ENCODE measurements at places on chromosomes 5 and 9.

- DNase-seq = no peak
Measured at GRCh38 chr5:122697191-122697590, 77.7 kb upstream of the SNX2 start.

- DNase-seq = no peak
Measured at GRCh38 chr5:142235870-142236672, 88.8 kb downstream of the SPRY4 start.

- no peak for DNase-seq
Measured at GRCh38 chr9:111484572-111484894, 350 bp upstream of the ECPAS start.

- DNase-seq = peak; percentile 67
Measured at GRCh38 chr9:133992780-133993634, 883 bp upstream of the VAV2 start.

- no peak for DNase-seq
Measured at GRCh38 chr9:97415146-97415545, 3.2 kb downstream of the TDRD7 start.

- no peak for DNase-seq
Measured at GRCh38 chr9:20253635-20254034, 368.7 kb downstream of the MLLT3 start.

GRCh38 chr9:89274838-89275237 is 36.2 kb upstream of the CKS2 start:
- no peak for DNase-seq

GRCh38 chr5:180067986-180068385 is 3.6 kb downstream of the RNF130 start:
- no peak for DNase-seq

DNA sequence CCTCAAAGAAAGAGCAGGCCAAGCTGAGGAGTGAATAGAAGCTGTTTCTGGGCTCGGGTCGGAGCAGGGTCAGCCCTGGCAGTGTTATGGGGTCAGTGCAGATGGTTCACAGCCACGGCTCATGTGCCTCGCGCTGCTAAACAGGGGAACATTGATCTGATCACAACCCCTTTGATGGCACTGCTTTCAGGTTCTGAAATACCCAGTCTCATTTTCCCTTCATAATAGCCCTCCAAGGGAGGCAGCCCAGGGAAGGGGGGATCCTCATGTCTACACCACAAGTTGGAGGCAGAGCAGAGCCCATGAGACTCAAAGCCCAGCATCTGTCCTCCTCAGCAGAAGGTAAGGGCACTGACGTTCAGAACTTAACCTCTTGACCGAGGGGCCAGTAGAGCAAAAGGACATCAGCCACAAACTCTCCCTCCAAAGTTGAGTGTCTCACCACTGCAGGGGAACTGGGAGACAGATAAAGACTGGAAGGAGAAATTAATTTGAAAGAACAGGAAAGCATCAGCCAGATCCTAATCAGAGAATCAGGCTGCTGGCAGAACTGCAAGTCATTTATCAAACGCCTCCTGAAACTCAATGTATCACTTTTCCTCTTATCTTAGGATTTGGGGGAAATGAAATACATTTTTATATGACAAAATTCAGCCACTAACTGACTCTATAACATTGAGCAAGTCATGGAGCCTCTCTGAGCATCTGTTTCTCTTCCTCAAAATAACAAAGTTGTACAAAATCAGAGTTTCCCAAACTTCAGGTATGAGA is 110.6 kb downstream of the SH3TC2 start:
- no peak for DNase-seq

DNA sequence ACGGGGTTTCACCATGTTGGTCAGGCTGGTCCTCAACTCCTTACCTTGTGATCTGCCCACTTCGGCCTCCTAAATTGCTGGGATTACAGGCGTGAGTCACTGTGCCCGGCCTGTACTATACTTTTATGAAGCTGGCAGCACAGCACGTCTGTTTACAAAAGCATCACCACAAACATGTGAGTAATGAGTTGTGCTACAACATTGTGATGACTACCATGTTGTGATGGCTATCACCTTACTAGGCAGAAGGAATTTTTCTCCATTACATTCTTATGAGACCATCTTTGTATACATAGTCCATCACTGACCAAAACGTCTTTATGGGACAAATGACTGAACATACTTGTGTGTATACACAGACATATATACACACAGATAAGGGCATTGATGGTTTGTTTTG is 1019.0 kb downstream of the CDH18 start:
- DNase-seq = no peak

DNA sequence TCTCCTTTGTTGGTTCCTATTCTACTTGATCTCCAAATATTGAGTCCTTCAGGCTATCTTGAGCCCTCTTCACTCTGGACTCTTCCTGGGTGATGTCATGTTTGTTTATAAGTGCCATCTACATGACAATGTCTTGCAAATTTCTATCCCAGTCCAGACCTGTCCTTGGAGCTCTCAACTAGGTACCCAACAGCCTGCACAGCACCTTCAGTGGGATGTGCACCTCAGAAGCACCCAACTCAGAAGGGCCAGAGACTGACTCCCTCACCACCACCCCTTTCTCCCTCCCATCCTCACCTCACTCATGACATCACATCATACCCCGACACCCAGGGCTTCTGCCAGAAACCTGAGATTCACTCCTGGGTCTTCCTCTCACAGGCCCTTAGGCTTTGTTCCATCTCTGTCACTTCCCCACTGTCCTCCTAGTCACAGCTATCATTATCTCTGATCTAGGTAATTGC is 14.4 kb downstream of the TXN start:
- no peak for DNase-seq

GRCh38 chr9:33467526-33467925 is 6.2 kb downstream of the NOL6 start:
- DNase-seq = no peak

GRCh38 chr9:69412741-69413150 is 87.7 kb downstream of the ENTREP1 start:
- DNase-seq = no peak

DNA sequence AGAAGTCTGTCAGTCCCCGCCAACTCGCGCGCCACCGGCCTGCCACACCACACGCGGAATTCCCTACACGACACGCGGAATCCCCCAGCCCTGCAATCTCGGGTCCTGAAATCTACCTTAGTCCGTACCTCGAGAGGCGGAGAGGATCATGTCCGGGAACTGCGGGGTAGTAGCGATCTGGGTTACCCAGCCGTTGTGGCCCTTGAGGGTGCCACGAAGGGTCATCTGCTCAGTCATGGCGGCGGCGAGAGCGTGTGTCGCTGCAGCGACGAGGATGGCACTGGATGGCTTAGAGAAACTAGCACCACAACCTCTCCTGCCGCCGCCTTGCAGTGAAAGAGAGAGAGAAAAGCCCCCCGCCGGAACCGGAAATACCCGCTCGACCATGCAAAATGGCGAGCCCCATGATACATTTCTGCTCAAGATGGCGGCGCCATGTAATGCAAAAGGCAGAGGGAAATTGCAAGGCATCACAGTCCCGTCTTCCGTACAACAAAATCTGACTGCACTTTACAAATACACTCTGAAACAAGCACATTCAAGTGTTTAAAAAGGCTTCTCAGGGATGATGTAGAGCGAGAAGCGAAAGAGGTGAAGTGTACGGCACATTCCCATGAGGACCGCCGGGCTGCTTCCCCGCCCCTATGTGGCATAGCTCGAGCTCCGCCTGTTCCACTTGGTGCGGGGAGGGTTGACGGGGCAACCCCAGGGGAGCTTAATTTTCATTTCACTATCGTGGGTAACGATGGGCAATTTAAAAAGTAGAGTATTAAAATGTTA is at the start of gene RACK1:
RACK1 (minus strand) TSS at position 343 of the 780 bp plus-strand sequence; CDS start at position 237, 106 bp downstream.
- DNase-seq = peak; percentile 91

DNA sequence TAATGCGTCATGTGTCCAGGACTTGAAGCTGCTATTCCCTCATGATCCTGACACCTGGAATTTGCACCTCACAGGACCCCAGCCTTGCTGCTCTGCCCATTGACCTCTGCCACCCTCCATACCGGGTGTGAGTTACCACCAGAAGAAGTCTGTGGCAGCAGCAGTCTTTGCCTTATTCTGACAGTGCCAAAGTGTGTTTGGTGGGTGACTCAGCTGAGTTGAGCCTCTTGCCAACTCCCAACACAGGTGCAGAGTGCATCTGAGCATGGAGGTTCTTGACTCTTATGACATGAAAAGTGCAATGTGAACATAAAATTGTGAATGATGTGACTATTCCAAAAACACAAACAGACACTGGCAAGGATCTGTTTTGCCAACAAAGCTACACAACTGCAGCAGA is 1166.5 kb upstream of the CDH18 start:
- DNase-seq = no peak

GRCh38 chr5:43305948-43306565 is 7.2 kb downstream of the HMGCS1 start:
- peak; percentile 71 for DNase-seq

- no peak for DNase-seq
Measured at GRCh38 chr9:32171339-32171738, 213.1 kb upstream of the ACO1 start.

- no peak for DNase-seq
Measured at GRCh38 chr9:98315067-98315453, 59.6 kb upstream of the TBC1D2 start.

DNA sequence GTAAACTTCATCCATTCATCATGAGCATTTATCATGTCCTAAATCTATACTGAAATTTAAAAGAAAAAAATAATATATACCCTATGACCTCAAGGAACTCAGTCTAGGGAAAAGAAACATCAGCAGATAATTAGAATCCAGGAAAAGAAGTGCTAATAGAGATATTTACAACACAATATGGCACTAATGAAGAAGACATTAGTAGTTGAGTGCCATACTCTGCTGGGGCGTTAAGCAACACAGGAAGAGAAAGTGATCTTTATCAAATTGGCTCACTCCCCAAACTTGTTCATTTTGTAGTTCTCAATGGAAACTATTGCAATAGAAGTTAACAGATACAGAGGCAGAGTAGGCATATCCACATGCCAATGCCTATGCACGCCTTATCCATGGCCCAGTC is 27.5 kb downstream of the GABRA6 start:
- no peak for DNase-seq

- no peak for DNase-seq
Measured at GRCh38 chr9:18909140-18910018, 123.6 kb downstream of the SAXO1 start.

GRCh38 chr5:52794519-52794918 is 6.8 kb downstream of the ITGA1 start:
- no peak for DNase-seq

- no peak for DNase-seq
Measured at GRCh38 chr9:13369431-13369830, 89.9 kb upstream of the MPDZ start.

DNA sequence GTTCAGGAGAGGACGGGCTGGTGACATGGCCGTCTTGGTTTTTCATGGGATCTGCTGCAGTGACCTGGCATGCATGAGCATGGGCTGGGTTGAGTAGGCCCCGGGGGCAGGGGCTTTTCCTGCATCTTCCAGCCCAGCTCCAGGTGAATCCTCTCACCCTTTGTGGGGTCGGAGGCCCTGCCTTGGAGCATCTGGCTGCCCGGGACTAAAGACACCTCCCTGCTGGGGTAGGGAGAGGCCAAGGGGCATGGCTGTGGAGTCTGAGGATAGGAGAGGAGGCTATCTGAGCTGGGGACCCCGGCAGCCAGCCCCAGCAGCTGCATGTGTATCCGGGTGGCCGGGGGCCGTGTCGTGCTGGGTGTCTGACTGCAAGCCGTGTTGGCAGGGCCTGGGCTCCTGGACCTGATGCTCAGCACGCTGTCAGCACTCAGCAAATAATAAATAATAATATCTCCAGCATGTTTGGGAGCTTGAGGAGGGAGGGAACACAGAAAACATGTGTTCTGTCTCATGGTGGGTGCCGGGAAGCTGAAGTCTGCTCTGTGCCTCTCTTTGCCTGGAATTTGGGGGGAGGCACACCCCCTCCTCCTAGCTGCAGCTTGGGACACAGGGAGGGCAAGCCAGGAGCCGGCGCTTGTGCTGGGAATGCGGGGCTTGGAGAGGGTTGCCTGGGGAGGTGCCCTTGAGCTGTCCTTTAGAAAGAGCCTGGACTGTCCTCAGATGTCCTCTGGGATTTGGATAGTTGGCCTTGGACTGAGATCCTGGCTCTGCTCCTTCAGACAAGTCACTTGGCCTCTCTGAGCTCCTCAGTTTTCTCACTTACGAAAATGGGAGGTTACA is 28.4 kb upstream of the PITX1 start:
- DNase-seq = no peak

DNA sequence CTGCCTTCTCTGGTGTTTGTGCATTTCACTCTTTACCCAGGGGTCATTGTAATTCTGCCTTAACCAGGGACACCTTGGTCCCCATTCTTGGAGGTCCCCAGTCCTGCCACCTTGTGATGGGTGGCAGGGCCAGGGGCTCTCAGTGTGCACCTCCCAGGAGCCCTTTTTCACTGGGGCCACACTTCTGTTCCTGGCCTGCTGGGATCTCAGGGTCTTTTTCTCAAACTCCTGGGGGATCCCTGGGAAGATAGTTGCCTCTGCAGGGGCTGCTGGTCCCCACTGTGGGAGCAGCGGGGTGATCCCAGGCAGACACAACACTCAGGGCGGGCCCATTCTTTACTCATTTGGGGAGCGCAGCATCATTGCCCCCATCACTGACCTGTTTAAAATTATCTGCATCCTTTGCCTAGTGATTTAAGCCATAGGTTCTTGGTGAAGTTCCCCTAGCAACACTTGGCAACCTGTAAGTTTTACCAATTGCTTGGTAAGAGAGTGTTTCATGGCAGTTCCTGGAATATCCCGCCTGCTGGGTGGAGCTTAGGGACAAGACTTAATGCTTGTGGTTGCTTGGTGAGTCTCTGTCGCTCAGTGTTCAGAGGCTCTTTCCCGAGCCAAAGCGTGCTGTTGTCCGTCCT is 15.7 kb downstream of the PHF2 start:
- DNase-seq = no peak

- no peak for DNase-seq
Measured at GRCh38 chr5:140796718-140797095, 2.1 kb downstream of the PCDHA2 start.

GRCh38 chr5:171272996-171273970 is 35.8 kb upstream of the TLX3 start:
- no peak for DNase-seq

DNA sequence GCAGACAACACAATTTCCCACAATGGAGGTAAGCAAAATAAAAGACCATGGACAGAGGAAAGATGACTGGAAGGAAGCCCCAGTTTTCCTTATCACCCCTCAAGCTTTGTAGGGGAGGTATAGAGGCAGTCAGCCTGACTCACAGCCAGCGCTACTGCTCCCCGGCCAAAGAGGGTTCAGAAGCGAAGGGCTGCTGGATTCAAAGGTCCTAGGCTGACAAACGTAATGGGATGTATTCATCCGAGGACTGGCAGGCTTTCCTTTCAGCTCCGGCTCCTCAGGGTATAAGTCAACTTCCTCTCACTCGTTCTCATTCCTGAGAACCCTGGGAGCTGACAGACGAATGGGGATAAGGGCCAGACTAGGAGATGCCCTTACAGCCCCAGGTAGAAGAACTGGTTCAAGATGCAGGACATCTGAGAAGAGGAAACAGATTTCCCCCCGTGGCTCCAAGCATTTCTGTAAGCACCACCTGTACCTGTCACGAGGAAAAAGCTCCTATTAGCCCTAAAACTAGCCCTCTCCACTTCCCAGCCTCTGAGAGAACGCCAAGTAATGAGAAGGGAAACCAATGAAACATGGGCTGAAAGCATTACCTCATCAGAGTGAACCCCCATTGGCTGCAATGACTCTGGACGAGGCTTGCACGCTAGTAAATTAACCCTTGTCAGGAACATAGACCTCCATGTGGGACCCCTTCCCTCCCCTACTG is 22.1 kb upstream of the FAM13B start:
- no peak for DNase-seq
